ENCODE measurements at places on chromosomes 3 and 15. TPM values are rescaled to one million over a fixed set of nuclear protein-coding genes. Genes with fewer than 3 reads are reported as not detected.

ABI3BP gene
- total RNA-seq = 0.32 TPM

SNX33 gene
- total RNA-seq = 4.0 TPM

OR5K2 gene
- not detected for total RNA-seq

PRSS50 gene
- total RNA-seq = not detected

CCR3 gene
- not detected for total RNA-seq

CHRNB4 gene
- total RNA-seq = not detected

IL5RA gene
- not detected for total RNA-seq

MEGF11 gene
- not detected for total RNA-seq

RFTN1 gene
- 94.3 TPM for total RNA-seq

CCDC13 gene
- total RNA-seq = 0.34 TPM

CDHR4 gene
- 0.32 TPM for total RNA-seq

GOLGA8Q gene
- total RNA-seq = 1.6 TPM

PRKCD gene
- 3.4 TPM for total RNA-seq

MYNN gene
- 13.3 TPM for total RNA-seq

MINAR1 gene
- 0.55 TPM for total RNA-seq

Data from activated naive CD4-positive, alpha-beta T cell treated with anti-CD3 and anti-CD28 coated beads, Interleukin-2, amount 50 U/mL, for 72 hours (primary cell).